ENCODE measurements at places on chromosomes 7 and 10.
A peak's percentile ranks its signal among the peaks of the same experiment; 100 is the strongest.

DNA sequence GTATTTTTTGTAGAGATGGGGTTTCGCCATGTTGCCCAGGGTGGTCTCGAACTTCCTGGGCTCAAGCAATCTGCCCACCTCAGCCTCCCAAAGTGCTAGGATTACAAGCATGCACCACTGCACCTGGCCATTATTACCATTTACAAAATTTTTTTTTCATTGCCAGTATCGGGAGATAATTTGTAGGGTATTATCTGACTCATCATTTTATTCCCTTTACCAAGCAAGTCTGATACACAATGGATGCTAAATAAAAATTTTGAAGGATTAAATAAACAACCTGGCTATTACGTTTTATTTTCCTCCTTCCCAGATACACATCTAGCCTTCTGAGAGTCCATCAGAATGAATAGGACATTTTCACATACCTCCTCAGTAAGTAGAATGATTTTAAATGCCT, 38.1 kb upstream of the CPN1 start:
- DNase-seq: no peak

- no peak for DNase-seq
Observed at GRCh38 chr7:24690251-24690650, 67.0 kb downstream of the GSDME start.

GRCh38 chr7:2883101-2883500, 39.0 kb upstream of the GNA12 start:
- DNase-seq: no peak

DNA sequence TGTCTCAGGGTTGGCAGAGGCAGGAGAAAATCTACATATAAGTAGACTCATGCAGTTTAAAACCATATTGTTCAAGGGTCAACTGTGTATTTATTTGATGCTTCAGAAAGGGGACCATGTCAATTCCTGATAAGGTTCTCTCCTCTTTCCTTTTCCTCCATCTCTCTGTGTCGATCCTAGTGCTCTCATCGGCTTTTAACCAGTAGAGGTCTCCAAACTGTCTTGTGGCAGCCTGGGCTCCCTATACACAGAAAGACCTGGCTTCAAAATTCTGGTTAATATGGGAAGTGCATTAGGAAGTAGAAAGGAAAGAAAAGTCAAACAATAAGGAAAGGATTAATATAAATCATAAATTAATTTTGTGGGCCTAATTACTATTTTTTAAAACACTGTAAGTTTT, 304.4 kb upstream of the C7orf33 start:
- DNase-seq: peak; percentile 79

DNA sequence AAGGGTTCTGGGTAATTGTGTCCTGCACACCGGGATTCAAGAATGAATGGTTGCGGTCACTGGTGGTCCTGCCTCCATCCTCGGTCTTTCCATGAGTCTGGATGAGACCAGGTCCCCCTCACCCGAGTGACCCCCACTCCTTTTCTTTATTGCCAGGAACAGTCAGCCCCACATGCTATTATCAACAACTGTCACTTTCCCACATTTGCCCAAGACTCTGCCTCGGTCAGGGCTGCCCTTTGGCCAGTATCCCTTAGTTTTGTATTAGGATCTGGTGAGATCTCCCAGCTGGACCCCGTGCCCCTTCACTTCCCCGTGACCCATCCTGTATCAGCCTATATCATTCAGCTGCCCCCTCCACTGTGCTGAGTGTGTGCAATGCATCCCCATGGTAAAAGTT, 288.3 kb downstream of the ADARB2 start:
- DNase-seq: no peak

DNA sequence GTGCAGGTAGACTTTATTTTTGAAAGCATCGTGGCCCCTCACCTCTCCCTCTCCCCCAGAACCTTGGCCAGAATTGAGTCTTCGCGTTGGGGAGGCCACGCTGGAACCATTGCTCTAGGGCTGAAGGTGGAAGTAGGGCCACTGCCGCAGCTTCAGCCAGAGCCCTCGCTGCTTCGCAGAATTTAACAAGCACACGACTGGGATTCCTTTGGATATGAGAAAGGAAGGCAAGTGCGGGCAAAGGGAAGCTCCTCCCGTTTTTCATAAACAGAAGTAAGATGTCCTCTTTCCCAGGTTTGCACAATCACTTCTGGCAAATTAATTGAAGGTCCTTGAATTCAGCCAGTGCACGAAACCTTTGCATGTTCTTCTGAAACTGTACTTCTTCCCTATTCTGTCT, 168.1 kb downstream of the CCDC3 start:
- DNase-seq: no peak

DNA sequence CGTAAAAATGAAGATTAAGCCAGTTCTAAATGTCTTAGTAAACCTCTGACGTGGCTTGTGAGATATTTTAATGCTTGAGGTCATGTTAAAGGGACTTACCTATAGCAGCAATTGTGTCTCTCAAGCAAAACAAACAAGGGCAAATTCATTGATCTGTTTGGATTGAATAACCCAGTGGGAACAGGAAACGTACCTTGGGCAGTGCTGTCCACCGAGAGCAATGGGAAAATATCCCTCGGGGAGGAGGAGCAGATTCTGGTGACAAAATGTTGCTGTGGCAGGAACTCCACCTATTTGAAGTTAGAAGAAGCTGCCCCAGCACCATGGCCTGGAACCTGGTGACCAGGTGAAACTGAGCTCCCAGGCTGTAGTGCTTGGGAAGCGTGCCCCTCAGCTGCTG, 107.1 kb upstream of the FZD8 start:
- DNase-seq: no peak

GRCh38 chr7:24227603-24228359, 56.2 kb upstream of the NPY start:
- no peak for DNase-seq

GRCh38 chr10:84391326-84391725, 62.9 kb downstream of the CCSER2 start:
- DNase-seq: no peak

DNA sequence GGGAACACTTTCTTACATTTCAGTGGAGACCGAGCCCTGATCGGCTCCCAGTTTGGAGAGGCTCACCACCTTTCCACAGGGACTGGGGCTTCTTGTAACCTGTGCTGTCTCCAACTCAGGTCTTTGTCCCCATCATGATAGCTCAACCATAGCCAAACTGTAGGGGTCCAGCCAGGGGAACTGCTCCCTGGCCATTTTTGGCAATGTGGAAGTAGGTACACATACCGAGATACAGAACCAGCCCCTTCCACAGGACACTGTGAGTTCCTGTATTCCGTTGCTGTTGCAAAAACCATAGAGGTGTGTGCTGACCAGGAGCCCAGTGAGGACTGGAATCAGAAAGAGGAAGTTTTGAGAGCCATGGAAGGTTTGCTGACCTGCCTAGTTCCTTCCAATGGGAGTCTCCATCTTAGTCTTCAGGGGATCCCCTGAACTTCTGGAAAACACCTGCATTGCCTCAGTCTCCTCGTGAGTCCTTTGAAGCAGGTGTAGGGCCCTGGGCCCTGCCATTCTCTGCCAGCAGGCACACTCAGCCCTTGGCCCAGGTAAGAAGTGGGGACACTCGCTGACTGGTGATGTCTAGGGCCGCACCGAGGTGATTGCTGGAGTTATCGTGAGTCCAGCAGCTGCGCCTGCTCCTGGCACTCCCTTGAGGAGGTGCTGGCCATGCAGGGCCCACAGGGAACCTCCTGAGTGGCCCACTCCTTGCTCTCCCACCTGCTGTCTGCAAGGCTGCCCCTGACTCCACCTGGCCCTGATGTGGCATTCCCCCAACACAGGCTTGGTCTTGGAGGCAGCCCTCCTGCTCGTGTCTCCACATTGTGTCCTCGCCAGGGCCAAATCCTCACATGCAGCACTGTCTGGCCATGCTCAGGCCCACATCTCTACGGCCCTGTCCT, 11.2 kb downstream of the WDFY4 start:
- DNase-seq: no peak

- DNase-seq: peak; percentile 22
Observed at GRCh38 chr7:127809261-127809702, 157.3 kb downstream of the SND1 start.

- no peak for DNase-seq
Observed at GRCh38 chr7:100544386-100544785, 5.4 kb downstream of the AGFG2 start.

GRCh38 chr10:108562105-108562504, 1361.2 kb downstream of the XPNPEP1 start:
- DNase-seq: no peak

- no peak for DNase-seq
Observed at GRCh38 chr7:111895049-111895448, 311.1 kb downstream of the DOCK4 start.

- DNase-seq: no peak
Observed at GRCh38 chr10:86658261-86658741, 4.0 kb downstream of the OPN4 start.

- no peak for DNase-seq
Observed at GRCh38 chr10:59082249-59082648, 94.2 kb upstream of the PHYHIPL start.

DNA sequence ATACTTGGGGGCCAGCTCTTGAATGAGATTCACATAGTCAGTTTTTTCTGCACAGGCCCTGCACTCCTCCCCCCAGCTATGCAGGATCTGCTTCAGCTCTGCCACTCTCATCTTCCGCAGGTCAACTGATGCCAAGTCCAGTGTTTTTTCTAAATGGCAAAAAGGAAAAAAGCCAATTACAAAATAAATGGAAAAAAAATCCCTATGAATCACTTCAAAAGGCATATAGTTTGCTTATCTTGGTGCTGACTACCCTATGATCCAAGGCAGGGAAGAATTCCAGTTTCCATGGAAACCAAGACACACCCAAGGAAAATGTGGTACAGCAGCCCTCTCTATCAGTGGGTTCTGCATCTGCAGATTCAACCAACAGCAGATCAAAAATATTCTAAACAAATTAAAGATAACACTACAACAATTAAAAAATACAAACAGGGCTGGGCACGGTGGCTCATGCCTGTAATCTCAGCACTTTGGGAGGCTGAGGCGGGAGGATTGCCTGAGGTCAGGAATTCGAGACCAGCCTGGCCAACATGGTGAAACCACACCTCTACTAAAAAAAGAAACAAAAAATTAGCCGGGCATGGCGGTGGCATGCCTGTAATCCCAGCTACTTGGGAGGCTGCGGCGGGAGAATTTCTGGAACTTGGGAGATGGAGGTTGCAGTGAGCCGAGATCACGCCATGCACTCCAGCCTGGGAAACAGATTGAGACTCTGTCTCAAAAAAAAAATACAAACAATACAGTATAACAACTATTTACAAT, 17.6 kb downstream of the CDNF start:
- DNase-seq: no peak

DNA sequence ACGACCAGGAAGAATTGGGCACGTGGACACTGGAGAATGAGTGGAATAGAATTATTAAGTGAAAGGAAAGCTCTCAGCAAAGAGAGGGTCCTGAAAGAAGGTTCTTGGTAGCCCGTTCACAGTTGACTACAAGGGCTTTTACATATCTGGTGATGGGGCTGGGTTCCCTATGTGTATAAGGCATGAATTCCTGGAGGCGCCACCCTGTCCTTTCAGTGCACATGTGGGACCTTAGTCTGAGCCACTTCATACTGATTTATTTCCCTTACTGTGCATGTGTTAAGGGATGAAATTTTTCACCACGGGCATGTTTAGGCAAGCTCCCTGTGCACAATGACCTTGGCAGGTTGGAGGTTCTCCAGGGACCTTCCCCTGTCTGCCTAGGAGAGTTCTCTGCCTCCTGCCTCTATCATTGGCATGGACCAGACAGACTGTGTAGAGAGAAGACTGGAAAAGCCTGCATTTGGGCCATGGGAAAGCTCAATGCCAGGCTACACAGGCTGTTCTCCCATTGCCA, 145.9 kb upstream of the ITGB1 start:
- no peak for DNase-seq

DNA sequence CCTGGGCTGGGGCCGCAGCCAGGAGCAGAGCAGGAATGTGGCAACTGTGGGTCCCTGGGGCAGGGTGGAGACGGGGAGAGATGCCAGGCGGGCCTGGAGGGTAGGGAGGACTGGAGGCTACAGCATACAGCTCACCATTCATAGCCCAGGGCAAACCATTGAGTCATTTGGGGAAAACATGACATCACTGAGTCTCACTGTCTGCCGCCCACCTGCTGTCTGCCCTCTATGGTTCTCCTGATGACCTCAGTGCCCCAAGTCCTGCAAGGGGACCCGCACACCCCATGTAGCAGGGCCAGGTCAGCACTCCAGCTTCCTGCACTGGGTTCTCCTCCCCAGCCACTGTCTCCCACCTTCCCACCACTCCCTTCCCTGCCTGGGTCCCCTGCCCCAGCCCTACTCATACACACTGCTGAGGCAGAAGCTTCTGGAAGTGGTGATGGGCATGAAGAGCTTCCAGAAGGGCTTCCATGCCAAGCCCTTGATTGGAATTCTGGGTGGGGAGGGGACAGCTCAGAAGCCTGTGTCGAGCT, 10.4 kb downstream of the CHST3 start:
- no peak for DNase-seq

- DNase-seq: peak; percentile 33
Observed at GRCh38 chr10:30215623-30216022, 133.5 kb downstream of the MTPAP start.

- DNase-seq: no peak
Observed at GRCh38 chr10:3034616-3035015, 32.7 kb upstream of the PFKP start.

- no peak for DNase-seq
Observed at GRCh38 chr10:78337646-78338391, 304.2 kb downstream of the RPS24 start.

GRCh38 chr7:20005081-20005480, 212.1 kb downstream of the MACC1 start:
- no peak for DNase-seq

DNA sequence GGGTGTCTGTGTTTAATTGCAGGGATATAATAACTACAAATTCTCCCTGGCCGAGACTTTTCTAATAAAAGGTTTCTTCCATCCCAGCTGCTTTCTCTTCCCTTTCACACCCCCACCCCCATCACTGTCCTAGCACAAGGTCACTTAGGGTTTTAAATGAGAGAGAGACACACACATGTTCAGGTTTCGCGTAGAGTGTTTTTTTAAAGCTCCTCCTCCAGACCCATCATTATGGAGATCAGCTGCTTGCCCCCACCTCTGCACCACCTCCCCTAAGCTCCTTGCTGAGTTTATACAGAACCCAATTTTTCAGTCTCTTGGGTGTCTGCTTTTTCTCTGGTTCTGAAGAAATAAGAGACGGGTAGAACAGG, 18.6 kb downstream of the LRMDA start:
- DNase-seq: no peak

DNA sequence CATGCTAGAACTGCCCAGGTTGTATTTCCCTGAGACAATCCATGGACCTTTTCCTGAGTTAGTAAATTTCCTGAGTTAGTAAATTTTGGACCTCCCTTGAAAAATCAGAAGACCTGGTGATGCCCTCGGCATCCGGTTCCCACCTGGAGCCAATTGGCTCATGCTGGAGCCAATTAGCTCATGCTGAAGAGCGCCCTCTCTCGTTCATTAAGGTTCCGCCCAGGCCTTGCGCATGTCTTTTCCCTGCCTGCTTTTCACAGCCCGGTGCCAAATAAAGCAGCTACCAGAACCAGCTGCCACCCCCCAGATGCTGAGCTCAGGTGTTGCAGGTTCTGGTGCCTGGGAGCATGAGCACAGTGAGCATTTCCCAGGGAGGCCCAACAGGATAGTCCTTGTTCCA, 96.2 kb downstream of the APBB1IP start:
- DNase-seq: peak; percentile 36
